ENCODE measurements at places on chromosomes 5 and 9. TPM values are rescaled to one million over a fixed set of nuclear protein-coding genes. Genes with fewer than 3 reads are reported as not detected.

Gene TJP2
- polyA plus RNA-seq, result 0.81 TPM

Gene TPPP
- polyA plus RNA-seq, result not detected

Gene PCDHB6
- polyA plus RNA-seq, result not detected

Gene QRFP
- polyA plus RNA-seq, result not detected

Gene TTC16
- not detected for polyA plus RNA-seq

Gene GEMIN5
- 8.4 TPM for polyA plus RNA-seq
